ENCODE measurements at places on chromosomes 6 and 20.

GRCh38 chr6:26252077-26252472 is 112.9 kb upstream of the BTN3A2 start:
- no peak for DNase-seq

- no peak for DNase-seq
These were observed 24.7 kb downstream of the MRPL14 start for GRCh38 chr6:44102527-44102926.

- no peak for DNase-seq
These were observed 1.3 kb downstream of the SOBP start for GRCh38 chr6:107491138-107491609.

GRCh38 chr20:13625304-13625979 is 13.3 kb downstream of the TASP1 start:
- no peak for DNase-seq

DNA sequence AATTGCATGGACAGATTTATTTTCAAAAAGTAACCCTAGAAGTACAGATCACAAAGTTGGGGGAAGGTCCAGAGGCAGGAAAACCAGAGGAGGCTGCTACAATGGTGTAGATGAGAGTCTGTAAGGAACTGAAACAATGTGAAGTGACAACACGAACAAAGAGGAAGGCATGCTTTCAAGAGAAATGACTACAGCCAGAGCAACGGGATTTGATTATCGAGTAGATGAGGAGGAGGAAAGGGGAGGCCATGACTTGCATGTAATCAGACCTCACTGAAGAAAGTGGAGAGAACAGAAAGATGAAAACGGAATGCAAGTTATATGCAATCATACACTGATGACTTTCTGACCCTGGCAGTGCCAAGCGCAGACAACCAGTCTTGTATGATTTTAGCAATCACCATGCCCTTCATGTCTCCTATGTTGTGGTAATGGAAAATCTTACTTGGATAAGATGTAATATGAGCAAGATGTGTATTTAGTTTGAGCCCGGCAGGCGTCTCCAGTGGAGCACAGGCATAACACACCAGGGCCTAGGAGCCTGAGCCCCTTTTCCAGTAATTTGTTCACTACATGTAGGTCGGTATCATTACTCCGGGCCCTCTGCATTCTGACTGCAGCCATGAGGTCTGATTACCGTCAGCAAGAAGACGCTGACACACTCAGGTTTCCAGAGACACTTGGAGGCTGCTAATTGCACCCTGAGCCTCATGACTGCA is 34.0 kb upstream of the FAM83C start:
- DNase-seq: no peak

- no peak for DNase-seq
These were observed 26.1 kb downstream of the RBCK1 start for GRCh38 chr20:434221-434620.

DNA sequence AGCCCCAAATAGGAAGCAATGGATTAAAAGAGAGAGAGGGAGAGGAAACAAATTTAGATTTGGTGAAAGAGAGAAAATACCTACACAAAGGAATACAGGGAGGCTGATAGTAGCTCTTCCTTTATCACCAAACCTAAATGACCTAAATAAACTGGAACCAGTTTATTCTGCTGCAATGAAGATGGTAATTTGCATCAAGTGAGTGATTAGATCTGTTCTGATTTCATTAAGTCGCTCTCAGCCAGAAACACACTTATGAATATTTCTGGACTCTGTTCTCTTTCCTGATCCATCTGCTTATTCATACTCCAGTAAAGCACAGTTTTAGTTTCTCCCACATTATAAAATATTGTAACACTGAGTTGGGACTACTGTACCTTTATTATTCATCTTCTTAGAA is 83.4 kb upstream of the BMP5 start:
- DNase-seq: no peak

GRCh38 chr6:25326126-25326525 is 47.0 kb downstream of the CARMIL1 start:
- no peak for DNase-seq

GRCh38 chr20:38166703-38167233 is 1.7 kb upstream of the TGM2 start:
- DNase-seq: no peak

DNA sequence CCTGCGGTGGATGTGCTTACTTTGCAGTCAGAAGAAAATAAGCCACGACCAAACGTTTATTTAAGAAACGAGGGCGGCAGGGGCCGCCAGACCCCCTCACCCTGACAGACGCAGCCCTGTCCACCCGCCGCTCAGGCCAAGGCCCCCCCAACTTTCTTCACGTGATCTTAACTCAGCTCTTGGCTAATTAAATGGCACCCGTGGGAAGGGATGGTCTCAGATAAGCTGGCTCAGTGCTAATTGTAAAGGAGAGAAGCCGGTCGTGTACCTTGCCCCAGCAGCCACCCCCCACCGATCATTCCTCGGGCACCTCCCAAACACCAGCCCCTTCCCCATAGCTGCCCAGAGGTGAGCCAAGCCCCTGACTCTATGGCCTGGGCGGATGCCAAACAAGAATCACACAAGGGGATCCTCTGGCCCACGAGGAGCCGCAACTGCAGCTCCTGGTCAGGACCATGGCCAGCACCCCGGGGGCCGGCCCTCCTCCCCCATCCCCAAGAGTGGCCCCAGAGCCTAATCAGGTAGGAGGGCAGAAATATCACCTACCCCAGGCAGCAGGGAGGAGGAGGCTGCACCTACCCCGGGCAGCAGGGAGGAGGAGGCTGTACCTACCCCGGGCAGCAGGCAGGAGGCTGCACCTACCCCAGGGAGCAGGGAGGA is 11.2 kb downstream of the KCNQ2 start:
- DNase-seq: no peak

GRCh38 chr20:14716351-14716801 is 379.0 kb upstream of the FLRT3 start:
- DNase-seq: no peak

- no peak for DNase-seq
These were observed 116.7 kb downstream of the UNC5CL start for GRCh38 chr6:40922281-40922680.

All from AG09319 (cell line).